Lung (tissue), 17 donors: ENCODE measurements at places on chromosomes 2 and 18.

DNA sequence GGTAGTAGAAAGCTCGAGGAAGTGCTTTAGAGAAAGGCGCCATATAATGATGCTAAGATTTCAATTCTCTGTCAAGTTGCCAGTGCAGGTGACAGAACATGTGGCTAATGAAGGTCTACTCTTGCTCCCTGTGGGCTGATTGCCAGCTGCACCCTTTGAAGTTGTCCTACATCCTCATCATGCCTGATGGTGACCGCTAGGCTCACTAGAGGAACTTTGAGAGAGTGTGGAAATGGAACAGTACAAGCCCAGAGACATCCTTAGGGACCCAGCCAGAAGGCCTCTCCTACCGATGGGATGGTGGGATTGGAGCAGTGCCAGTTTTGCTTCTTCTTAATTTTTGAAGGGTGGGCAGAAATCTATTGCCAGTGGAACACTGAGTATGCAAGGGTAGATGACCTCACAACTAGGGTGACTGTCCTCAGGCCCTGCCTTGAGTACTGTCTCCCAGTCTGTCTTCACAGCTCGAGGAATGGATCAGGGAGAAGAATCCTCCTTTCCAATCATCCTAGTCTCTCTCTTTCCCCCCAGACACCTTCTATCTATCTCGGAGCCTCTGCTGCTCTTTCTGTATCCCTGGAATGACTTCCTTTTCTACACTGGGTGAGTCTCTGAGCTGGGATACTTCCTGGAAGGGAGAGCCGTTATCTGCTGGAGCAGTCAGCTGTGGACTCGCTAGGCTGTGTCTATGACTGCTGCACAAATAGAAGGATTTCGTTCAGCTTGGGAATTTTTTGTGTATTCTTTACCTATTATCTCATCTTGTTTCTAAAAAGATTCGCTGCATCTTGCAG lies 33.5 kb downstream of the LGALSL start:
- no peak for DNase-seq

GRCh38 chr18:22254088-22254487 lies 84.7 kb downstream of the GATA6 start:
- DNase-seq = no peak

DNA sequence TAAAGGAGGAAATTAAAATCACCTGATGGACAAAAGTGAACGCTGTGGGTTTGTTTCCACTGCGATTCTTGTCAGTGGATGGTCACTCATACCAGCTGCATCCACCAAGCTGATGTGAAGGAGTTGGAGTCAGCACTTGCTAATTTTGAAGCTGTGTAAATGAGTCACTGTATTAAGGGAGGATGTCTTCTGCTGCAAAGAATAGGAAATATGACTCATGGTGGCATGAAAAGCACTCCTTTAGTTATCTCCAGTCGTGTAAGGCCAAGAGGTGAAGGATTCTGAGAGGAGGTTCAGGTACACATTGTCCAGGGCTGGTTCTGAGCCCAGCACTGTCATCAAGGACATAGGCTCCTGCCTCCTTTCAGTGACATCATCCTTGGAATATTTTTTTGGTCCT lies 71.7 kb upstream of the SKOR2 start:
- no peak for DNase-seq

DNA sequence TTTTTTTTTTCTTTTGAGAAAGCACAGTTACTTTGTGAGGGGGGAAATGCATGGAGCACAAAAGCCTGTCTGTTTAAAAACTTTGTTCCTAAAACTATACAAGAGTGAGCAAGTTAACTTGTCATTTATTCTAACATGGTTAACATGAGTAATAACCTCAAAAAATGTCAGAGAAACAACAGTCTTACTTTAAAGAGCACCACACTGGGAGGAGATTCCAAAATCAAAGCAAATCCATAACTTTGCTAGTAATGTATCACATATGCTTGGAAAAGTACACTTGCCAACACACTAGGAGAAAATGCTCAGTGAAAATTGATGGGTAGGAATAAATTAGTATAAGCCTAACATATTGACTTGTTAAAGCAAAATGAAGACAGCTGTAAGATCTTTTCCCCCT lies 157.1 kb downstream of the PRPF40A start:
- DNase-seq = no peak

DNA sequence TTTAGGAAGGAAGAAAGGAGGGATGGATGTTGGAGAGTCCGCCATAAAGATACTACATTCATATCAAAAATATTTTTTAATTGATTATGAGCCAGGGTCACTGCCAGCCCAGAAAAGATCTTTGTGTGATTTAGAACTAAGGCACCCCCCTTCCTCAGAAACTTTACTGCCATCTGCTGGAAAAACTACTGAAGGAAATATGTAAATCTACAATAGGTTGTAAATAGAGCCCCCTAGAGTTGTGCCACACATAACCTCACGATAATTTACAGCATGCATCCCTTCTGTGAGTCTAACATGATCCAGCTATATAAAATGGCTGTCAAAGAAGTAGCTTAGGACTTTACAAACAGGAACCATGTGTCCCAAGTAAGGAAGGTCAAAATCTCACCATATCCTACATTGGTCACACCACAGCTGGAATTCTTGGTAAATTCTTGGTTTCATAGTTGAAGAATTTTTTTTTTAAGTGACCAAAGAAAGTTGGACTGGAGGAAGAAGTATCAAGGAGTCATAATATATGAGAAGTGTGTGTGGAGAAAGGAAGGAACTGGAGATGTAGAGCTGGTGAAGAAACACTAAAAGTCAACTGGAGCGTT lies 152.5 kb downstream of the CYP26B1 start:
- no peak for DNase-seq
